ENCODE measurements at places on chromosomes 2 and 18.

GRCh38 chr2:128392207-128392606 is 73.5 kb upstream of the HS6ST1 start:
- no peak for DNase-seq

DNA sequence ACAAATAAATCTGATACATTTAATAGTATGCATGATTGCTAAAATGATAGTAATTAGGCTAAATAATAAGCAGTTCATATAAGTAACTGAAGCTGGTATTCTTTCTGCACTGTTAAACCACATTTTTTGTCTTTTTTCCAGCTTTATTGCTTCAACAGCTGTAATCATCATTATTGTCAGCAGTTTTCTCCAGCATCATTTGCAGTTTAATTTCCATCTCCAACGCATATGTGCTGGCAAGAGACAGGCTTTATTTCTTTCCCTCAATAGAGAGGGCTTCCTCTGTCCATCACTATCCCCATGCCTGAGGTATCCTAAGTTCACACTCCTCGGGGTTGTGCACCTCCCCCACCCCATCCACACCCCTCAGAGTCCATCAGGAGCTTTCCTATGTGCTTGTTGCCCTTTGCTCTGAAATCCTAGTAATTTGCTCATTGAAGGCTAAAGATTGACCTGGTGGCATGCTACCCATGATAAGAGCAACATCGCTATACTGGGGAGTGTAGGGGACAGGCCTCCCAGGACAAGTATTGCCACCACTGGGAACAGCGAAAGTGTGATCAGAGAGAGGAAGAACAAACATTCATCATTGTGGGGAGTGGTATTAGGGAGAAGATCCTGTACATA is 37.1 kb downstream of the B4GALT6 start:
- no peak for DNase-seq

GRCh38 chr2:64300066-64300465 is 153.9 kb upstream of the LGALSL start:
- no peak for DNase-seq

DNA sequence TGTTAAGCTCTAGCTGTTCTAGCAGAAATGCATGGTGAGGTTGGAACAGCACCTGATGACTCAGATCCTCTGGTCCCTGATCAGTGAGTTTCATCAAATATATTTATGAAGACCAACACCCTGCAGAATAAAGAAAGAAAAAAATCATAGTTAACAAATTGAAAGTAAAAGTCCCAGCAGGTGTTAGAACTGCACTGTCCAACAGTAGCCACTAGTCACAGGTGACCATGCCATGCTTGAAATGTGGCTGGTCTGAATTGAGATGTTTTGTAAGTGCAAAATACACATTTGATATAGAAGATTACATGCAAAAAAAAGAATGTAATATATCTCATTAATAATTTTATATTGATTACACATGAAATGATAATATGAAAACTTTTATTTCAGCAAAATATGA is 1010.7 kb upstream of the ZEB2 start:
- no peak for DNase-seq

- no peak for DNase-seq
Observed at GRCh38 chr2:80476535-80477117, 172.1 kb upstream of the LRRTM1 start.

GRCh38 chr18:43054815-43055519 is 60.5 kb downstream of the RIT2 start:
- DNase-seq = no peak

- DNase-seq = no peak
Observed at GRCh38 chr18:78430131-78430758, 549.4 kb upstream of the SALL3 start.

- DNase-seq = no peak
Observed at GRCh38 chr18:10705291-10705690, 179.5 kb downstream of the NAPG start.

GRCh38 chr2:239307921-239308613 is 92.8 kb downstream of the HDAC4 start:
- DNase-seq = peak; percentile 58

DNA sequence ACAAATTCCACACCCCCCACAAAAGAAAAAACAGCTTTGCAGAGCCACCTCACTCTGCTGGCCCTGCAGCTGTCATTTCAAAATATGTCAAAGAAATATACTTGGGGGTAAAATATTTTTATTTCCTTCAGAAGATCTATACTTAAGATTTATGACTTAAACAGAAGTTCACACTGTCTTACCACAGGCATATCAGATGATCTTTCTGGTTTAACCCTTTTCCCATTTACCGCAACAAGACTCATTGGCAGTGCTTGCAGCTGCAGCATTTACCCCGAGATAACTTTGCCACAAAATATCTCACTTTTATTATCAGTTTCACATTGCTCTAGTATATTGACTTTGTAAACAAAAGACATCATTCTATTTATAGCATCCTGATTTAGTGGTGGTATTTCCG is 21.6 kb upstream of the SLC35G4 start:
- DNase-seq = no peak

GRCh38 chr2:64582774-64583340 is 58.7 kb downstream of the AFTPH start:
- DNase-seq = no peak

DNA sequence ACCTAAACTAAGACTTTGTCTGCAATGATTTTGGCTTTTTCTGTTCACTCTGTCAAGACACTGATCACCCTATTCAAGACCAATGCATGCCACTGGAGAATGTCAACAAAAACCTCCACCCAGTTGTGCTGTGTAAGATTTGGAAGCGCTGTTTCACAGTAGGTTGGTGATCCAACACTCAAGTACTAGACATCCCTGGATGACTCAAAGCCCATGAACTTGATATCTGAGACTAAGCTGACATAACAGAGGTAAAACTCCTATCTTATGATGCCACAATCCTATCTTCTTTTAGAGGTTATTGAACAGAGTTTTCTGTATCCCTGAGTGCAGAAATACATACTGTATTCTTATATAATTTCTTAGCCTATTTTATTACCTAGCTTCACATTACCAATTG is 251.3 kb upstream of the ETAA1 start:
- no peak for DNase-seq

- DNase-seq = no peak
Observed at GRCh38 chr2:174176898-174177297, 71.4 kb downstream of the OLA1 start.

DNA sequence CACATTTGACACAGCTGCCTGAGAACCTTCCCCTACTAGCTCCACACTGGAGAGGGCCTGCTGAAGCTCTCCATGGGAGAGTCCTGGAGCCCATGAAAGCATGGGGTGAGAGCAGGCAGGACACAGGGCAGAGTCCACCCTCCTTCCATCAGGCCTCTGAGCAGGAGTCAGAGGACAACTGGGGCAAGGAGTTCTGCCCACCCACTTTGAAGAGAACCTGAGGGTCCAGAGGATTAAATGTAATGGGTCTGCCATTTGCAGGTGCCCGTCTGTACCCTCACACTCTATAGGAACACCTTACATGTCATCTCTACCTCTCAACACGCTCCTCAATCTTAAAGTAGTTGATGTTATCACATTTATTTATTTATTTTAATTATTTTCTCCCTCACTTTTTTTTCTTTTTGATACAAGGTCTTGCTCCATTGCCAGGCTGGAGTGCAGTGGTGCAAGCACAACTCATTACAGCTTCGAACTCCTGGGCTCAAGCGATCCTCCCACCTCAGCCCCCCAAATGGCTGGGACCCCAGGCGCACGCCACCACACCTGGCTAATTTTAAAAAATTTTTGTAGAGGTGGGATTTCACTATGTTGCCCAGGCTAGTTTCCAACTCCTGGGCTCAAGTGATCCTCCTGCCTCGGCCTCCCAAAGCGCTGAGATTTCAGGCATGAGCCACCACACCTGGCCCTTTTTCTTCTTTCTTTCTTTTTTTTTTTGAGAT is 10.2 kb downstream of the ADRA2B start:
- DNase-seq = no peak

DNA sequence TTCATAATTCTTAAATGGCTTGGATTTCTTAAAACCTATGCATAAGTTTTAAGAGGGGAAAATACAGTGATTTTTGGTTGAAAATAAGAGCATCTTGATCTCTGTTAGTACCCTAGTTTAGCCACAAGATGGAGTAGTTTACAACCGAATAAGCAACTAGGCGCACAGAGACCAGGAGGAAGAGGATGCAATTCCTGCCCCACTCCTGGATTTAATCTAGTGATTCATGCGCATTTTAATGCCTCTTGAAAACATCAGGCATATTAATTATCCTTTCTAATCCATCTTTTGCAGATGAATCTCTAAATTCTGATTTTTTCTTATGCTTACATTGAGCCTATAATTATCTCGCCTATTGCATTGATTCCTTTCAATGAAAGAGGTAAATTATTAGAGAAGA is 76.7 kb downstream of the MRPS9 start:
- DNase-seq = no peak

DNA sequence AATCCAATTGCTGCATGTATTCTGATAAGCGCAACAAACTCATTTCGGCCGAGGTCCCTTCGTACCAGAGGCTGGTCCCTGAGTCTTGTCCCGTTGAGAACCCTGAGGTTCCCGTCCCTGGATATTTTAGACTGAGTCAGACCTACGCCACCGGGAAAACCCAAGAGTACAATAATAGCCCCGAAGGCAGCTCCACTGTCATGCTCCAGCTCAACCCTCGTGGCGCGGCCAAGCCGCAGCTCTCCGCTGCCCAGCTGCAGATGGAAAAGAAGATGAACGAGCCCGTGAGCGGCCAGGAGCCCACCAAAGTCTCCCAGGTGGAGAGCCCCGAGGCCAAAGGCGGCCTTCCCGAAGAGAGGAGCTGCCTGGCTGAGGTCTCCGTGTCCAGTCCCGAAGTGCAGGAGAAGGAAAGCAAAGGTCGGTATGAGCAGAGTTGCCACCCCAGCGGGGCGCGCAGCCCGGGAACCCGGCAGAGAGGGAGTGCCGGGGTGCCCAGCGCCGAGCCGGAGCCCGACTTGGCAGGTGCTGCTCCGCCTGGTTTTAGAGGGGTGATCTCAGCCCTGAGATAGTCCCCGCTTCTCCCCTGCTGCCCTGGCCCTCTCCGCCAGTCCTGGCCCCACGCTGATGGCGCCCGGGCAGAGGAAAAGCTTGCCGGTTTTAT is 714 bp downstream of the HOXD10 start:
- DNase-seq = no peak

GRCh38 chr2:162934191-162934590 is 95.6 kb upstream of the KCNH7 start:
- DNase-seq = no peak

DNA sequence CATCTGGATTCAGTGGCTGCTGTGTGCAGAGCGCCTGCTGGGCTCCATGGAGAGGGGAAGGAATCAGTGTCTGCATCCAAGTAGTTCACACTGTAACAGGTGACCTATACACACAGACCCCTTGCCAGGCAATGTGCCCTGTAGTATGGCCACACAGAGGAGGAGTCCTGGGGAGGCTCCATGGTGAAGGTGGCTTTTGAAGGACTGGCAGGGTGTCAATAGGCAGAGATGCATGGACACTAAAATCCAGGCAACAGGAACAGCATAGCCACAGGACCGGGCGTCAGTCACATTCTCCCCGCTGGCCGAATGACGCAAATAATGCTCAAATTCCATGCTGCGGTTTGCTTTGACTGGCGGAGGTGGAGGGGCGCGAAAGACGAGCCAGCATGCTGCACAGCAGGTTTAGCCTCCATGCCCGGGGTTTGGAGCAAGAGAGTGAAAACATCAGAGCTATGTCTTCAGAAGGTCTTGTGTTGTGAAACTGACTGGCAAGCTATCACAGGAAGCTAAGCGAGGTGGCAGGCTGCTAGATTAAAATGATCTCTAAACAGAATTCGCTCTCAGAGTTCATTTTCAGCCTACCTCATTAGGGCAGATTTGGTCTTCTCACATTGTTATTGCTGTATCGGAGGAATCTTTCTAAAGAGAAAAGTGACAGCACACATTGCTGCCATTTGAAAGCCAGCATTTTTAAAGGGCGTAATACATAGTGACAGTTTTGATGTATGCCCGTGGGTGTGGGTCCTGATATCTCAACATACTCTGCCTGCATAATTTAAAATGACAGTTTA is 1.2 kb upstream of the CHMP1B start:
- DNase-seq = peak; percentile 71

GRCh38 chr2:16513626-16514025 is 152.0 kb downstream of the CYRIA start:
- DNase-seq = no peak

DNA sequence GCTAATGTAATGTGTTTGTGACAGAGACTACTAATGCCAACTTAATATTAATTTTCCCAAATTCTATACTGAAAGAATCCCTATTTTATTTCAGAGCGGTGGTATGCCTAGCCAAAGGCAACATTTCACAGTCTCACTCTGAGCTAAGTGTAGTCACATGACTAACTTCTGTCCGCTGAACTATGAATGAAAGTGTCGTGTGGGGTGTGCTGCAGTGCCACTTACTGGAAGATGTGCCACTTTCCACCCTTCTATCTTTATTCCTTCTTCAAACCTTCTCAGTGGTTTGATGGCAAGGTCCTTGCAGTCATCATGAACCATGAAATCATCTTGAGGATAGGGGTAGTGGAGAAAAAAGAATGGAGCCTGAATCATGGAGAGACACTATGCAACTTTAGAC is 47.3 kb upstream of the C1D start:
- no peak for DNase-seq

DNA sequence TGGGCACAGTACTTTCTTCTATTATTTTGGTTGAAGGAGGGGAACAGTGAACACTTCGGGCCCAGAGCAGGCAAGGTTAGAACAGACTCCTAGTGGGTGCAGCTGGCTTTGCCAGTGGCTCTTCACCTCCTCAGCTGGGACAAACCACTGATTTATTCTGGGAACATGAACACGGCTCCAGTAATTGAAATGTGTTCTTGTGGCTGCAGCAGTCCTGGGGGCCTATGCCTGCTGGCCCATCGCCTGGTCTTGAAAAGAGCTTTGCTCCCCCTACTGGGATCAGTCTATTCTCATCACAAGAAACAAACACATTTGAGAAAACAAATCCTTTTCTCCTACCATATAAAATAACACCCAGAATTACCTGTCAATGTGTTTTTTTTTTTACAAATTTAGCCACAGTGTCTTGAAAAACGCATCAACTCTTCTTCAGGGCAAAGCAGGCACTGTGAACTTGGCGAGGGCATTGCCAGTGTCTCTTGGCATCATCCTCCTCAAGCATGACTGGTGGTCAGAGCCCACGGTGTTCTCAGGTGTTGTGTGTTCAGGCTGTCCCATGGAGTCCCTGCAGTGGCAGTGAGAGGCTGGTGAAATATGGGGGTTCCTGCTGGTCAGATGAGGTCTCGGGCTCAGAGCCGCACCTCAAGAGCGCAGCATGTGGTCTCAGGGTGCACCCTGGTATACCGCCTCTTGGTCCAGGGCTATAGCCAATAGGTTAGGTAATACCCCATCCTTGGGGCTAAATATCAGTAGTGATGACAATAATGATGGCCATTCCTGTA is 51.3 kb downstream of the RNF144A start:
- no peak for DNase-seq

GRCh38 chr18:48910972-48911545 is 39.7 kb downstream of the SMAD7 start:
- DNase-seq = no peak

Measured in tibial artery (tissue), 4 donors.